Esophagus mucosa (tissue), 1 donor: ENCODE measurements at places on chromosomes 1 and 21.

- ATAC-seq = no peak
These were observed 100.8 kb upstream of the RNPC3 start for GRCh38 chr1:103424650-103425049.

DNA sequence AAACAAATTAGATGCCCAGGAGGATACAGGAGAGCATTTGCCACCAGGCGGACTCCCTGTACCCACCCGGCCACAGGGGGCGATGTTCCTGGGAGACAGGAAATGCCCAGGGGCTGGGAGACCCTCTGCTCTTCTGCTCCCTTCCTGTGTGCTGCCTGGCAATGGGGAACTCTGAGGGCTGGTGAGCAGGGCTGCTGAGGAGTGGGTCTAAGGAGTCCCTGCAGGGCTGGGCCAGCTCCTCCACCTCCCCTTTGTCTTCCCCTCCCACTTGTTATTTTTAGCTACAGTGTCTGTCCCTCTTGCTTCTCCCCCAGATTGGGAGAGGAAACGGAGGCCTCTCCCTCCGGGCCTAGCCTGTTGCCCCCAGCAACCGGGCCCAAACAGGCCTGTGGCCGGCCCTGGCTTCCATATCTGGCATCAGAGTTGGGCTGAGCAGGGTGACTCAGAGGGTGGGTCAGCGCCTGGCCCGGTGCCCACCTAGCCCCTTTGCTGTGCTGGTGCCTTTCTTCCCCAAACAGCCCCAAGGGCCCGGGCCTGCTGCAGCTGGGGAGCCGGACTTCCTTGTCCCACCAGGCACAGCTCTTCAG is 11.6 kb downstream of the LMNA start:
- peak; percentile 36 for ATAC-seq

DNA sequence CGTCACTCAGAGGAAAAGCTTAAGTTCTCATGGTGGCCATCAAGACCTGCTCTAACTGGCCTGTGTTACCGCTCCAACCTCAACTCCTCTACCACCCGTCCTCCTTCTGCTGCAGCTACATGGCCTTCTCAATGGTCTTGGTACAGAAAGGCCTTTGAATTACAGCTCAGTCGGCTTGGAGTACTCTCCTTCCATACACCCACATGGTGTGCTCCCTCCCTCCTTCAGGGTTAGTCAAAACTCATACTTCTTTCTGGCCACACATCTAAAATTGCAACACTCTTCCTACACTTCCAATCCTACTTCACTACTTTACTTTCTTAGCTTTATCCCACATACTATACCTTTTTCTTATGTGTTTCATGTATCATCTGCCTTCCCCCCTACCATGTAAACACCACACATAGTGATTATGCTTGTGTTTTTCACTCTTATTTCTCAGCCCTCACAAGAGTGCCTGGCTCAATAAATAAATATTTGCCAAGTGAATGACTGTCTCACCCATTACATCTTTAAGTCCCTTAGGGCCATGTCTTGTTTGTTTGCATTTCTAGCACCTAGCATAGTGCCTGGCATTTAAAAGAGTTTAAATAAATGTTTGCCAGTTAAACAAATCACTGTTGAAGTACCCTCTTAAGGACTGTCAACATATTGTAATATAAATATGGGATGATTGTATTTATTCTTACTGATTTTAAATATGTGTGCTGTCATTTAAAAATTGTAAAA is 37.6 kb upstream of the HMCN1 start:
- no peak for ATAC-seq

DNA sequence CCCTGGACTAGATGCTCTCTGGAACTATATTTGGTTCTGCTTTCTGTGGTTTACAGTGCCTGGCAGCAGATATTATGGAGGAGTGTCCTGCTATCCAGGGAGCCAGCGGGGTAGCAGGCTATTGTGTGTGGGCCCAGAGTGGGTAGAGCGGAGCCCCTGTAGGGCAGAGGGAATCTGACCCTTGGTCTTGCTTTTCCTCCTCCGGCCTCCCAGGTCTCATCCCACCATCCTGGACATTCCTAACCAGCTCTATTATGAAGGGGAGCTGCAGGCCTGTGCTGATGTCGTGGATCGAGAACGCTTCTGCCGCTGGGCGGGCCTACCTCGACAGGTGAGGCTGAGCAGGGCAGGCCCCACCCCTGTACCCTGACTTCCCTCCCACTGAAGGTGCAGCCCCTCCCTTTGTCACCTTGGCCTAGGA is 9.1 kb downstream of the RHOC start:
- ATAC-seq = no peak

DNA sequence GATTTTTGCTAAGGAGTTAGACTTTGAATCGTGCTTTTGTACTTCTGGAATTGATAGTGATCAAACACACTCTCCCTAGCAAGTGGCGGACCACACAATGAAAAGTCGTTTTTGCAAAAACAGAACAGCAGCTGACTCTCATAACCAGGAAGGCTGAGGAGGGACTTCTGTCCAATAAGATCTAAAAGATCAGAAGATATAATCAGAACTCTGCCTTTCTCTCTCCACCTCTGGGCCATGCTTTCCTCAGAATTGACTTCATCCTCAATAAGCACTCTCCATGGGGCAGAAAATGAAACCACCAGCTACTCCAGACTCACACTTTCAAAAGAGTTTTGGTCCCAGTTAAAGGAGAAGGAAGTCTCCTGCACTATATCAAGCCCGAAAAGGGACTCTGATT is 55.3 kb upstream of the SAMD13 start:
- ATAC-seq = no peak

DNA sequence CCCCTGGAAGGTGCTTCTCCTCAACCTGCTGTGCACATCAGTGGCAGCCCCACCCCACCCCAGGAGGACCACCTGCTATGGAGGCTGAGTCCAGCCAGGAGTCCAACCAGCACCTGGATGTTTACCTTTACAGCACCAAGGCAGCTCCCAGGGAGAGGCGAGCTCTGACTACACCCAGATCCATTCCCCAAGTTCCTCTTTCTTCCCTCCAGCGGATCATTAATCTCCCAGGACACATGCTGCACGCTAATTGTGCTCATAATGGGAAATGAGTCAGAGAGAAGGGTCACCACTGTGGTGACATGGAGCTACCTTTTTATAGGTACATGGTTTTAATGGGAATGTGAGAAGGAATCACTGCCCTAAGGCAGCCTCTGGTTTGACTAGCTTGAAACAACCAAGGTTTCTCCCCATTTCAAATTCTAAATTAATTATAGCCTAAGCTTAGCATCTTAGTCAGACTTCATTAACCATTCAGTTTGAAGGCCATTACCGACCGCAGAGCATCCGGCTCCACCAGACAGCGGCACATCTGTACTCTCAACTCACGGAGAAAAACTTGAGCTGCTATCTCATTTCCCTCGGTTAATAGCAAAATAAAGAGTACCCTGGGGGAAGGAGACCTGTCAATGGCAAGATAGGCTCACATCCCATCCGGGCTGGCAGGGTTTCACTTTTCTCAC is 173.1 kb upstream of the GALNT2 start:
- ATAC-seq = peak; percentile 8

DNA sequence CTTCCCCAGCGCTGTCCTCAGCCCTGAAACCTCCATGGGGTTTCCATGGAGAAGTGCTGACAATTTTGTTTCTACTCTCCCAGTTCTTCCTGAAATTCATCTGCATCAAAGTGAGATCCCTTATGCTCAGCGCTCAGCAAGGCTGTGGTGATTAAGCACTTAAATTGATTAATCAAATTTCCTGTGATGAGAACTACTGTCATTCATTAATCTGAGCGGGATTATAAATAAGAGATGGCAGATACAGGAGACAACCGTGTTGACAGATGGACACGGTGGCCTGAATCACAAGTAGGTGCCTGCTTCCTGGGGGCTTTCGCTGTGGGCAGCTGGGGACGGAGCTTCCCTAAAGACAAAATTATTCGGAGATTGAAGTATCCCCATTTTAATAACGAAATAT is 329.1 kb upstream of the VAMP3 start:
- no peak for ATAC-seq

GRCh38 chr1:104295511-104295910 is 545.8 kb downstream of the AMY1C start:
- ATAC-seq = no peak
